ENCODE measurements at places on chromosomes 7 and 10.

GRCh38 chr7:24820730-24821044, 63.4 kb upstream of the GSDME start:
- DNase-seq = no peak

- no peak for DNase-seq
Measured at GRCh38 chr7:2701832-2702593, 14.0 kb downstream of the AMZ1 start.

DNA sequence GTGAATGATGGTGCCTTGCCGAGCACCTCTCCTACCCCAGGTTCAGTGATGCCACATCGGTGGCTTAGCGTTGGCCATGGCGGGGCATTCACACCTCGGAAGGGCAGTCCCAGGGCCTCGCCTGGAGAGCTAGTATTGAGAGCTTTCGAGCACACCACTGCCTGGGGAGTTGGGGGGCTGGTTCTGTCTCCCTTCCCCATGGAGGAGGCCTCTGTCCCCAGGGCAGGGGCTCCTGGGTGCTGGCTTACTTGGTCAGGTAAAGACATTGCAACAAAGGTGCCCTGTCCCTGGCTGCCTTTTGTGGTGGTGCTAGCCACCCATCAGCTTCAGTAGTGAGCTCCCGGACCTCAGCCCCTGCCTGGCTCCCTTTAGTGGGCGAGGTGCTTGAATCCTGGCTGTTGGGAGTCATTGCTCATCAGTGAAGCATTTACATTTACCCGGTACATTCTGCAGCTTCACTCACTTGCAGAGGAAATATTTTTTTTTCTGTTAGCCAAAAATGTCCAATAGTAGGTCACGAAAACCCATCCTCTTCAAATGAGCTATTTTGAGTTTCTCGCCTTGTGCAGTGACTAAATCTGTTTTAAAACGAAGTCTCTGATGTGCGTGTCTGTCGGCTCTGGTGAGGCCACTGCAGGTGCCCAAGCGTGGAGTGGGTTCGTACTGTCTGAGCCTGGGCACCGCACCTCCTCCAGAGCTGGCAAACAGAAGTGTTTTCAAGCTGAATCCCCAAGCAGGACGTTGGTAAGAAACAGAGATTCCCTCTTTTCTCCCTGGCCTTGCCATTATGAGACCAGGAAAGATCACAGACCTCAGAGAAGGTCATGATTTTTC, 95.5 kb downstream of the INPP5A start:
- no peak for DNase-seq

GRCh38 chr10:28180654-28181053, 122.2 kb downstream of the MPP7 start:
- no peak for DNase-seq

DNA sequence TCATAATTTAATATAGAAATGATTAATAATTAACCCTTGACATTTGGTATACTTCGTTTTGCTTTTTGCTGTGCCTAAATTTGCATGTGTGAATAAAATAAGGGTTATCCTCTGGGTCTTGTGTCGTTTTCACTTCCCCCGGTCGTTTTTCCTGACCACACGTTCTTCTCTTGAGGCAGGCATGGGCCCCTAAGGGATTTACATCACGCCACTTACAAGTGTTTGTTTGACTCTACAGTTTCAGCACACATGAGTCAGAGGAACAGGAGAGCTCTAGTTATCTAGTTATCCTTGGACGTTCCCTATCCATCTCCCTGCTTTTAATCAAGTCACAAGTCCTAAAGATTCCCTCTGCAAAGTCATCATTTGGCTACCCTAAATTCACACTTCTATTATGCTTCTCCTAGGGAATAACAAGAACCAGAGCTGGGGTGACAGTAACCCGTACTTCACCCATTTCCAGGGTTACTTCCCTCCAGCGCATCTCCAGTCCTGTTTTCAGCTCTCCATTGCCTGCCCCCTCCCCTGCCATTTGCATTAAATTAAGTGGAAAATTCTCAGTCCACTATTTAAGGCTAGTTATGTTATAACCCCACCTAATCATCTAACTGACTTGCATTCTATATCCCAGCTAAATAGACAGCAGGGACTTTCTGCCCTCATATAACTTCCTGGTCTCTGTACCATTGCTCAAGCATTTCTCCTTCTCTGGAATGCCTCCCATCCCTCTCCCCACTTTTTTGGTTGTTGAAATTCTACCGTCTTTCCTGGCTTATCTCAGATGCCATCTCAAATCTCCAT, 206.9 kb downstream of the PTEN start:
- no peak for DNase-seq

DNA sequence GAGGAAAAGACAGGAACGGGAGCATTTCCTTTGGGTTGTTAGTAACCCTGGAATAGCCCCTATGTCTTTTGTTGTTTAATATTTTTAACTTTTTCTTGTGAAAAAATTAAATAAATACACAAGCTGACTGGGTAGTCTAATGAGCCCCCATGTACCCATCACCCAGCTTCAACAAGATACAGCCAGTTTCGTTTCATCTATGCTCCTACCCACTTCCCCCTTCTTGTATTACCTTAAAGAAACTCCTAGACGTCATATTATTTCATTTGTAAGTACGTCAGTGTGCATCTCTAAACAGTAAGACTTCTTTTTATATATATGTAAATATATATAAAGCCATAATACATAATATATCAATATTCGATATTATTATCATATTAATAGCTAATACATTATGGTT, 42.8 kb upstream of the NUB1 start:
- no peak for DNase-seq

GRCh38 chr10:1059902-1060301, 3.7 kb downstream of the WDR37 start:
- no peak for DNase-seq

DNA sequence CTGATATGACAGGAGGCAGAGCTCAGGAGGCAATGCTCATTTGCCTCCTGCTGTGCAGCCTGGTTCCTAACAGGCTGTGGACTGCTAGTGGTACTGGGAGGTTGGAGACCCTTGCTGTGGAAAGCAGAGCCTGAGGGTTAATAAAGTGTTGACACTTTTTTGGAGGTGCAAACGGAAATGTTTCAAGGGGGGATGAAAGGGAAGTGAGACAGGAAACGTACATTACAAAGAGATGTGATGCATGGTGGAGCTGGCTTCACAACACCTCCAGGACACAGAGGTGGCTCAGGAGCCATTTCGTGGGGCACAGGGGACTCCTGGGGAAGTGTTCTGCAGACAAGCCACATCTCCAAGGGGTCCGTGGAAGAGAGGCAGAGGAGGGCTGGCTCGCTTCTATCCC, 137.6 kb upstream of the SVIL start:
- DNase-seq = no peak

DNA sequence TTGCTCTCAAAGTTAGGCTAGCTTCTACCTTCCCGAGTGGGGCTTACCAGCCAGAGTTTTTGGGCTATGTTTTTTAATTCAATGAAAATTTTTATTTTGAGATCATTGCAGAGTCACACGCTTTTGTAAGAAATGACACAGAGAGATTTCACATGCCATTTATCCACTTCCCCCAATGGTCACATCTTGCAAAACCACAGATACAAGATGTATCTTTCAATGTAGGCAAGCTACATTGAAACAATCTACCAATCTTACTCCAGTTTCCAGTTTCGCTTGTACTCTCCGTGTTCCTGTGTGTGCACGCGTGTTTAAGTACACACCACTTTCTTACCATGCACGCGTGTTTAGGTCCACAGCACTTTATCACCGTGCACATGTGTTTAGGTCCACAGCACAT, 89.4 kb upstream of the LEP start:
- no peak for DNase-seq

DNA sequence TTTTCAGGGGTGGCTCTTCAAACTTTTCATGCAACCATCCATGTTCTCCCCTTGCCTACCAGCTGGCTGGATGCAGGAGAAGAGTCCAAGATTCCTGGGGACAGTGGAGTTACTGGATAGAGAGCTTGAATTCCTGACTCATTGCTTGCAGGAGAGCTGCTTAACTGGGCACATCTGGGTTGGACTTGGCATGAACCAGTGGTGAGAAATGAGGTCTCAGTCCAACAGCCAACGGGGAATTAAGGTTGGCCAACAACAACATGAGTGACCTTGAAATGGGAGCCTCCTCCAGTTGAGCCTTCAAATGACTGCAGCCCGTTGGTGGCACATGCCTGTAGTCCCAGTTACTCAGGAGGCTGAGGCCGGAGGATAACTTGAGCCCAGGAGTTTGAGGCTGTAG, 58.1 kb upstream of the OPN4 start:
- DNase-seq = no peak

DNA sequence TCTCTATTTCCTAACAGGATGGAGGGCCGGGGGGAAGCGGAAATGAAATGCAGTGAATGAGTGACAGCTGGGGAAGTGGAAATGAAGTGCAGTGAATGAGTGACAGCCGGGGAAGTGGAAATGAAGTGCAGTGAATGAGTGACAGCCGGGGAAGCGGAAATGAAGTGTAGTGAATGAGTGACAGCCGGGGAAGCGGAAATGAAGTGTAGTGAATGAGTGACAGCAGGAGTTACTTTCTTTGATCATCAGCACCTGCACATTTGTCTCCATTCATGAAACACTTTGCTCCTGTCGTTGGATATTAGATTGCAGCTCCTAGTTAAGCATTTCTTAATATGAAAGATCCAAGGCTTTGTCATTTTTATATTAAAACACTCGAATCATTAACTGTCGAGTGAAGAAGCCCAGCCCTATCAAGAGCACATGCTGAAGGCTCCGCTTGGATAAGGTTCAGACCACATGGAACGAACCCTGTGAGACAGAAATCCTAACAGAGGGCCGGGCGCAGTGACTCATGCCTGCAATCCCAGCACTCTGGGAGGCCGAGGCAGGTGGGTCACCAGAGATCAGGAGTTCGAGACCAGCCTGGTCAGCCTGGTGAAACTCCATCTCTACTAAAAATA, 406.0 kb upstream of the ADARB2 start:
- DNase-seq = no peak

GRCh38 chr10:103013416-103013815, 95.3 kb downstream of the CNNM2 start:
- DNase-seq = no peak

DNA sequence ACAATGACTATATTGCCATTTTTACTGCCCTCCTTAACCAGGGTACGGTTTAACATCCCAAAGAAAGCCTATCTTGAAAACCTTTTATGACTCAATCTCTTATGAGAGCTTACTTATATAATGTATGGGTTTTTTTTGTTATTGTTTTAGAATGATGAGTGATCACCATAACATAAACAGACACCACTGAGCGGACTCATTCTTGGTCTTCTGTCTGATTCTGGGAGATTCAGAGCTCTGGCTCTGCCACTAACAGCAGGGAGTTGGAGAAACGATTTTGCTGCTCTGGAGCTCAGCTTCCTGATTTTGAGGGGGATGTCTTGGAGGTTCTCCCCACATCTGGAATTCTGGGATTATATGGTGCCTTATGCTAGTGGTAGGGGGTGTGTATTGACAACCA, 244.1 kb downstream of the FRMD4A start:
- no peak for DNase-seq

DNA sequence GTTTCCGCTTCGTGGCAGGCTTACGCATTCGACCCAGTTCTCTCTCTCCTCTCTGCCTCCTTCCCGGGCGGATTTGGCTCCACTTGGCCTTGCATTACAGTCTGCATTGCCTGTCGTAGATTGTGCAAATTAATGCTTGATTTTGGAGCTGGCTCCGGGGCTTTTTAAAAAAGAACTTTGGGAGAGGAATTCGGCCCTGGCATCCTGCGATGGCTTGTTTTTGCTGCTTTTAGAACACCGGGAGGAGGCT, 767 bp downstream of the EIF4EBP2 start:
- DNase-seq = no peak

DNA sequence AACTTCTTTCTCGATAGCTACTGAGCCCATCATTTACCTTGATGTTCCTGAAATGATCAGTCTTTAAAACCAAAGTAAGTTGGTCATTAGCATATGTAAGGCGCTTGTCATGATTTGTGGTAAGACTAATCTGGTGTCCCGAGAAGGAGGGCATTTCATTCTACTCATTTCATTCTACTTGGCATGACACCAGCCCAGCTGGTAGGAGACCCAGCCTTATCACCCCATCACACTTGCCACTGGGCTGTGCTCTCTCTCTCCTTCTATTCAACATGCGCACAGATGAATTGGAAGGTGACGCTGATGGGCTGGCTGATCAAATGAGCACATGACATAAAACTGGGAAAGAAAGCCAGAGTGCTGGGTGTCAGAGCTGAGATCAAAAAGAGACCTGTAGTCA, 65.7 kb downstream of the CRTAC1 start:
- DNase-seq = no peak

GRCh38 chr7:36638140-36638539, 86.2 kb downstream of the AOAH start:
- DNase-seq = no peak

DNA sequence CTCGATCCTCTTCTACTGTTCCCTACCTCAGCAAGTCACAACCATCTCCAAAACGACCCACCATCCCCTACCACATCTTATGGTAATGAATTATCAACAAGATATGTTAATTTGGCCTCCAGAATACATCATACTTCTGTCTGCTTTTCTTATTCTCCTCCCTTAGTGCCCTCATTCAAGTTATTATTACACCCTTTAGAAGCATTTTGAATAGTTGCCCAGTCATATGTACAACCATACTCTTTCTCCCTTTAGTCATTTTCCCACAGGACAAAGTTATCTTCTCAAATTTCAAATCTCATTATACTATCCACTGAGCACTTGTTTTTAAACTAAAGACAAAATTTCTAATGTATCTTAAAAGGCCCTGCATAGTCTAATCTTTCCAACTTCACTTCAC, 71.0 kb downstream of the GNAT3 start:
- DNase-seq = no peak

DNA sequence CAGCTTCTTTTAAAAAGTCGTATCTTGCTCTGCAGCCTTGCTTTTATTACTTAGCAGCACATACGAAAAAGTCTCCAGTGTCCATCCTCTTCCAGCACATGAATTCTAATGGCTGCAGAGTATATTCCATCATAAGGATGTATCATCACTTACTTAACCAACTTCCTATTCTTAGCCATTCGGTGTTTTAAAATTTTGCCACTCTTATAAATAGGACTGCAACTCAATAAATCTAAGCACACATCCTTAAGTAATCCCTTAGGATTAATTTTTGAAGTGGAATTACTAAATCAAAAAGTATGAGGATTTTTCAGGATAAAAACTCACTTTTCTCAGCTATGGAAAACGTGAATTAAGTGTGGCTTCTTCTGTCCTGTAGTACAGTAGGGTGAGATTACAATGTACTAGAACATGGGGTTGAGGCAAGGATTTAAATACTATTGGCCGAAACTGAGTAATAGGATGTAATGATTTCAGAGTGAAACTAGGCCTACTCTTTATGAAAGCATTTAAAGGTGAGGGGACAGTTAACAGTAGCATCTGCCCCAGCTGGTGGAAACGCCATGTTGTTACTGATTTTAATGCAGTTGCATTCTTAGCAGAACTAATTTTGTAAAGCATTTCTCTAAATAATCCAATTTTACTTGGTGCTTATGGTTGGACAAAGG, 1035.5 kb downstream of the LRMDA start:
- no peak for DNase-seq

GRCh38 chr10:125024497-125025234, 82.7 kb downstream of the ZRANB1 start:
- no peak for DNase-seq

DNA sequence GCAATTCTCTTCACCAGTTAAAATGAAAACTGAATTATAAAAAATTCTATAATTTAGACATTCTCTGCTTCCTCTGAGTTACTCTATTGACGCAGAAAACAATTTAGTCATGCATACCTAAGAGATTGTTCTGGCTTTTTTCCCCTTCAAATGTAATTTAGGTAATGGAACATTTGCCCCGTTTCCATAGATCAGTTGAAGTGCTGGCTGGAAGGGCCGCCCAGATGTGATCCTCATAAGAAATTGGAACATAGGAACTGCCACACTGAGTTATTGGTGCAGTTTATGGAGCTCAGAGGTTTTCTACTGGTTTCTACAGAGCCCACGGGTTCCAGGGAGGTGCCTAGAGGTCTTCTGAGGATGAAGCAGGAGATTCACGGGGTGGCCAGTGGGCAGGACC, 581.7 kb downstream of the SDK1 start:
- no peak for DNase-seq
